Hematopoietic multipotent progenitor cell (in vitro differentiated cells): ENCODE measurements at places on chromosomes 5 and 9.

DNA sequence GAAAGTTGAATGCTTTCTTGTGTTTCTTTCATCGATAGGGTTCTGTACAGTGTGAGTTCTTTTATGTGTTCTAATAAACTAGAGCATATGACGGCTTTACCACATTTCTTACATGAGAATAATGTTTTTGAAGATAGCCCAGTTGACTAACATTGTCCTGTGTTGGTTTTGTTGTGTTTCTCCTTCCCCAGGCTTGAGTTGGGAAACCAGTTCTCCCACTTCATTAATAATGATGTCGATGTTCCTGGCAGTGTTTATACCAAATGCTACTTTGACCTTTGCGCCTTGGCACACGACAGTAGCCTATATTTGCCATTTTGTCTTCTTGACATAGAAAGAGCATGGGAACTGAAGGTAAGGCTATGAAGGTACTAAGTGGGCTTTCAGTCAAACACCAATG is 14.4 kb upstream of the ZNF782 start:
- no peak for DNase-seq

DNA sequence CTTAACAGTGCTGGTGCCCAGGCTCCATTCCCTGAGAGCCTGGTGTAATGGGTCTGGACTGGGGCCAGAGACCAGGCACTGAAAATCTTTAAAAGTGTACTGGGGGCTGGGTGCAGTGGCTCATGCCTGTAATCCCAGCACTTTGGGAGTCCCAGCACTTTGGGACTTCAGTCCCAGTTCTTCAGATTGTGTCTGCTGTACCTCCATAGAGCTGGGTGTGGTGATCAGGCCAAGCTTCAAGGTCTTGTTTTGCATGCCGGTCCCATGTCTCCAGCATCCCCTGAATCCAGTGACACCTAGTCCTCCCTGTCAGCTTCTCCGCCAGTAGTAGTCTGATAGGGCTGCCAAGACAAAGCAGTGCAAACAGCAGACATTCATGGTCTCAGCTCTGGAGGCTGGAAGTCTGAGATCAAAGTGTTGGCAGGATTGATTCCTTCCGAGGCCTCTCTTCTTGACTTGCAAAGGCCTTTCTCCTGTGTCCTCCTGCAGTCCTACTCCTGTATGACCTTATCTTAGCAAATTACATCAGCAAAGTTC is 108.2 kb downstream of the SYK start:
- DNase-seq: no peak

GRCh38 chr9:89514337-89514736 is 16.4 kb upstream of the SEMA4D start:
- DNase-seq: no peak

DNA sequence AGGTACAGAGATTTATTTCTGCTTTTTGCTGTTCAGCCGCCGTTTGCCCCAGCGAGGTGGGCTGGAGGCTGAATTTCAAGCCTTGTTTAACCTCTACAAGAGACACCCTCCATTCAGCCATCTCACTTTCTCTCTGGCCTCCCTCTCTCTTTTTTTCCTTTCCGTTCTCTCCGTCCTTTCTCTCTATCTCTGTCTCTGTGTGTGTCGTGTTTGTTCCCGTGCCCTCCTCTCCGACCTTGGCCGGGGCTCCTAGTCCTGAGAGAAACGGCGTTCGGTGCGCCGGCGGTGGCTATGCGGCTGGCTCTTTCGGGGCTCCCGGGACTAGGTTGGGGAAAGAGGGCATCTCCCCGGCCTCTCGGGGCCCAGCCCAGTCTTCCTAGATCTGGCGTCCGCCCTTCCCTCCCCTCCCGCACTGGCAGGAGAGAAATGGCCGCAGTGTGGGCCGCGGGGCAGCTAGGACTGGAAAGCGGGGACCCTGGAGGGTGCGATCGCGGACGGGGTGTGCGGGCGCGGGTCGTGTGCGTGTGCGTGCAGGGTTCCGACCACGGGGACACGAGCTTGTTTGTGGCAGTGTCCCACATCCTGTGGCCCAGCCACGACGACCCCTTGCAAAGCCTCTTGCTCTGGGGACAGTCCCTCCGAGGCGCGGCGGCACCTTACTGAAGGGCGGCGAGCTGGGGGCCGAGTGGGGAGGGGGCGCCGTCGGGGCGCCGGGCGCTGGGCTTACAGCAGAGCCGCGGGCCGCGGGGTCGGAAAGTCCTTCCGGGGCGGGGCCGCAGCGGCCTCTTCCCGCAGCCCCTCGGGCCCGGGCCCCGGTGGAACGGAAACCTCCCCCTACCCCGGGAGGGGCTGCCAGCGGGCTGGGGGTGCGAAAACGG is 5.7 kb downstream of the LHX2 start:
- no peak for DNase-seq

DNA sequence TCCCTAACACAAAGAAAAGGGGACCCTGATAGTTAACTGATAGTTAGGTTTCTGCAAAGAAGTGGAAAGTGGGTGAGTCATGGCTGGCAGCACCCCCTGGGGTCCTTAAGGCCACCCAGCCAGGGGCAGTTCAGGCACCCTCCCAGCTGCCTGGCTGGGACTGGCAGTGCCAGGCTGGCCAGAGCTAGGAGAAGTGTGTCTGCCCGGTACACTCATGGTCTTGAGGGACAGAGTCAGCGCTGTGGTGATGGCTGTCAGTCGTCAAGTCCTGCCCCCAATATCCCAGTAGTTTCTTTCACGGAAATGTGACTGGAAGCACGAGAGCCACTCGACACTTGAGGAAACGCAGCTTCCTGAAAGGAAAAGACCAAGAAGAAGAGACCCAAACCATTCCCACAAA is 22.3 kb upstream of the CNOT6 start:
- DNase-seq: no peak

DNA sequence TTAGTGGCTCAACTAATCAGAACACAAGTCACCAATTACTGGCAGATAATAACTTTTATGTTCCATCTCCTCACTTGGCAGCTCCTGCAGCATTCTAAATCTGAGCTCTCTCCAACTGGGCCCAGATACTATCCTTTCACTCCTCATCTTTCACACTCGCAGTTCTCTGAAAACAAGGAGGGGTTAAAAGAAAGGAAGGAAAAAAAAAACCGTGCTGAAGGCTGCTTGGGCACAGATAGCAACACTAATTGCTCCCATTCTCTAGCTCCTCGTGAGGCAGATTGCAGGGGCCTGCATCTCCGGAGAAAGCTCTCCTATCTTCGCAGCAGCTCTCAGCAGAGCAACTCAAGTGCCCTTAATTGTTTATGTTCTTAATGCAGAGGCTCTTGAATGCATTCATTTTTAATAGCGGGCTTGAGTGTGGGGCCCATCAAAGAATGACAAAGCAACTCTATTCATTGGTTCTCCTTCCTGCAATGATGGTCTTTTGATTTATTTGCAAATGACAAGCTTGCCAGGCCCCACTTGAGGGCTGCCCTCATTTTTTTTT is 23.9 kb downstream of the TLE1 start:
- no peak for DNase-seq

DNA sequence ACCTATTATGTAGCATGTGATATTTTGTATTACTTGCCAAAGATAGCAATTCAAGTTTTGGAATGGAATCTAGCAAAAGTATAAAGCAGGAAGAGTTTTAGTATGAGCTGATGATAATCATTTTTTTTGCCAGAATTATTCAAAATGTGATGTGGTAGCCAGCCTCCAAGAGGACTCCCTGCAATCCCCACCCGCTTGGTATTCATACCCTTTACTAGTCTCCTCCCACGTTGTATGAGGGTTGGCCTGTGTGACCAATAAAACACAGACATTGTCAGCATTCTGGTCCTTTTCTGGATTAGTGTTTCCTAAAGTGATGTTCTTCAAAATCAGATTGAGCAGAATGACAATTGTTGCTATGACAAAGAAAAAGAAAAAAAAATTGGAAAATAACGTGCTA is 63.8 kb downstream of the TARS1 start:
- no peak for DNase-seq

GRCh38 chr5:126544087-126544740 is 50.8 kb downstream of the ALDH7A1 start:
- DNase-seq: peak; percentile 14

DNA sequence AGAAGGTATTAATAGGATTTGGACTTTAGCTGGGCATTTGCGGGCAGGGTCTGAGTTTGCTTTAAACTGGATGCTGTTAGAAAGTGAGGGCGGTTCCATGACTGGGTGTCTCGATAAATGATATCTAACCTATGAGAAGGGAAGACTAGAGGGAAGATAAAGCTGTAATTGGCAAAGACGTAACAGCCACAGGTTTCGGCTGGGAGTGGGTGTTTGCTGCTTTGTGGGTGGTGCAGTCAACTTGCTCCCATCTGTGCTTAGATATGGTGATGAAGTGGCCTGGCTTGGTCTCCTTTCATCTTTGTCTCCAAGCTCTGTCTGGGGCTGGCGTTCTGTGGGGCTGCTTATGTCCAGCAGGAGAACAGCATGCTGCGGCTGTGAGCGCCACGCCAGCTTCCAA is 23.3 kb downstream of the OR2V1 start:
- DNase-seq: no peak
